ENCODE measurements at places on chromosomes 11 and 22.

- no peak for DNase-seq
These were observed 288.0 kb downstream of the NTM start for GRCh38 chr11:131658414-131658813.

GRCh38 chr11:34147581-34147980 lies 42.2 kb downstream of the NAT10 start:
- no peak for DNase-seq

DNA sequence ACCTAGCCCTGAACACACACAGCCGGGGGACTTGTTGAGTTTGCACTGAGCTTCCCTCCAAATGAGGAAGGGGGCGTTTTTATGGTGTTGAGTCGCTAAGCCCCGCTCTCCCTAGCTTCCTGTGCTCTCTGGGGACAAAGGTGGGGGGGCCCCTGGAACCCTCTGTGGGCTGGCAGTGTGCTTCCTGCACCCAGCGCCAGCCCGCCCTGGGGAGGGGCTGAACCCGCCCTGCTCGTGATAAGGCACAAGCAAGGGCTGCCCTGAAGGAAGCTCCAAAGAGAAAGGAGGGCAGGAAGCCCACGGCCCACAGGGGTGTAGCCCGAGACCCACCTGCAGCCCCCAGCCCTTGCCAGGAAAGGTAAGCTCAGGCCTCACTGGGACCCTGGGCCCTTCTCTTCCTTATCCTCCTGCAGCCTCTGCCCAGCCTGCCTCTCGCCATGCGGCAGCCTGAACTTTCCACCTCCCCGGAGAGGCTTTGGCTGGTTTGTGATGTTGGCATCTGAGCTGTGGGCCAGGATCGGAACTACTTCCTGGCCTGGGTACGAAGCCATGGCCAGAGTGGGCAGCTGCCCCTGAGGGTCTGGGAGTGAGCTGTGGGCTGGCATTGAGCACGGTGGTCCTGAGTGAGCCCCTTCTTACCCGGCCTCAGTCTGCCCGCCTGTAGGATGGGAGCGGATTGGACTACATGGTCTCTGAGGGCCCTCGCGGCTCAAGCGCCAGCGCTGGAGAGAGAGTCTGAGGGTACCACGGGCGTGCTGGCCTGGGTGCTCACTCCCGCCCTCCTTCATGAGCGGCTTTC lies at the start of gene FERMT3:
TSS of gene FERMT3 (plus strand) at position 265 of the 799 bp plus-strand sequence. CDS start 644 bp downstream, outside the sequence.
- DNase-seq, result peak; percentile 32

DNA sequence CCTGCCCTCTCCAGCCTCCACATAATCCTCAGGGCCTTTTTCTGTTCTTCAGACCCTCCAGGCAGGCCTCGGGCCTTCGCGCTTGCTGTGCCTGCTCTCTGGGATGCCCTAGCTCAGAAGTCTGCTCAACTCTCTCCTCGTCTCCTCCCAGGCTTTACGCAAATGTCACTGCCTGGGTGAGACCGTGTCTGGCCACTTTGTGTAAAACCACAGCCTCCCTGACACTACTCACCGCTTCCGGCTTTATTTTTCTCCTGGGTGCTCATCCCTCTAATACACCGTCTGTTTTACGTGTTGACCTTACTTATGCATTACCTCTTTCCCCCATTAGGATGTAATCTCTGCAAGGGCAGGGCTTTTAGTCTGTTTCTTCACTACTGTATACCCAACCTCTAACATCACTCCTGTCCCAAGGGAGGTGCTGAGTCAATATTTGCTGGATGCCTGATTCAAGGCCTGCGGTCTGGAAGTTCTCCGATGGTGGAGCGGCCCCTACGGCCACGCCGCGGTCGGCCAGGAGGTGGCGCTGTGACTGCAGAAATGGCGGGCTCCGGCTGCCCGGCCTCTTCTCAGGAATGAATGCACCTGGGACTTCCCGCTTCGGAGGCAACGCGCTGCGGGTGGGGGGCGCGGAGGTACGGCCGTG lies 58.2 kb upstream of the THY1 start:
- DNase-seq, result peak; percentile 60

DNA sequence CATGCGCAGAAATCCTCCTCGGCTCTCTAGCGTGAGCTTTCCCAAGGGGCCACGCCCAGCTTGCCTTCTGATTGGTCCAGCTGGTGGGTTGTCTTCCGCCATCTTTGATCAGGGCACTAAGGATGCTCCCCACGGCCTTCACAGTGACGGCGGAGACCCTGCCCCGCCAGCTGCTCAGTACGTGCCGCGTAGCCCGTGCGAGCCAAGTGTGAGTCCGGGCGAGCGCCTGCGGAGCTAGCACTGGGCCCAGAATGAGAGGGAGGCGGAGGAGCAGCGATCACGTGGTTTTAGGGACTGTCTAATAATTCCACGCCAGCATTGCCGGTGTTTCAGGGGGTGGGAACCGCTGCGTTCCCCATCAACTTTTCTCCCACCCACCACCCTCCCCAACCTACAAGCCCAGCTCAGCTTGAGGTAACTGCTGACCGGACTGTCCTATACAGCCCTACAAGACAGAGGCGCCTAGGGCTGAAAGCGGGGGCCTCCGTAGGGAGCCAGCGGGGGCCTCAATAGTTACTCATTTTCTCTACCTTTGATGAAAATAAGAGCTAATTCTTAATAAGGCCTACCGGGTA lies 1.5 kb upstream of the MTFP1 start:
- peak; percentile 99 for DNase-seq

GRCh38 chr11:76773921-76774361 lies 9.2 kb upstream of the TSKU start:
- DNase-seq, result no peak

DNA sequence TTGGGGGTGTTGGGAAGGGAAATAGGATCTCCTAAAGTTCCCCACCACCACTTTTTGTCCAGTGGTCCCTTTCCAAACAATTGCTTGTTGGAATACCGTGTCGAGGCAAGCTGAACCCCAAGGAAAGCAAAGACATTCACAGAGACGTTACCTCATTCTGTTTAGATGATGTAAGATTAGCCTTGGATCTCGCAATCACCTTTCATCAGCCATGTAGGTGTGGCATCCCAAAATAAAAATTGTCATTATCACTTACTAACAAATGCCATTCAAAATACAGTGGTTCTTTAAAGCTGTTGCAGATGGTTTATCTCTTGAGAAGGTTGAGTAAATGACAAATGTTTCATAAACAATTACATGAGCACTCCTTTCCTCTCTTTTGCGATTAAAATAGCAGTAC lies 86.5 kb upstream of the SLC25A18 start:
- DNase-seq, result no peak

- peak; percentile 87 for DNase-seq
These were observed 12.8 kb downstream of the PARVG start for GRCh38 chr22:44193535-44193891.

GRCh38 chr11:130089674-130090073 lies 20.0 kb downstream of the APLP2 start:
- DNase-seq, result no peak

GRCh38 chr11:119044708-119045107 lies 12.3 kb downstream of the HYOU1 start:
- DNase-seq, result no peak

DNA sequence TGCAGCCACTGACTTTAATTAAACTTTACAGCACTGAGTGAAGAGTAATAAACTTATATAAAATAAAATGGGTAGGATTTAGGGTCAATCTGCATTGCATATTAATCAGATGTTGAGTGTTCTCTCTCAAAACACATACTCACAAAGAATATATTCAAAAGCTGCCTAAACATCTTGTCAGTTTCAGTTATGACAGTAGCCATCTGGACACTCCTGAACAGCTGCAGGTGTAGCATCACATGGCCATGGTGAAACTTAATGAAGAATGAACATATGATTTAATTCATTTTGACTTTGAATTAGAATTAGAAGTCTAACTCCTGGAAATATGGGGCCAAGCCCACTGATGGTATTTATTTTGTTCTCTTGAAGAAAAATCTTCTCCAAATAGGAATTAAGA lies 684.3 kb upstream of the RAG2 start:
- DNase-seq, result no peak

GRCh38 chr11:10155793-10156490 lies 138.1 kb downstream of the SBF2 start:
- peak; percentile 3 for DNase-seq
